ENCODE measurements at places on chromosomes 3 and 15. TPM values are rescaled to one million over a fixed set of nuclear protein-coding genes. Genes with fewer than 3 reads are reported as not detected.
A peak's percentile ranks its signal among the peaks of the same experiment; 100 is the strongest.

Gene GOLGA6L4
- 5.5 TPM for total RNA-seq

- H3K27ac ChIP-seq = no peak overlapping the region
- no peak overlapping the region for H3K4me3 ChIP-seq
- peaks cover 12% of the 10 kb centered on the region for H3K27me3 ChIP-seq
- DNase-seq = no peak
- H3K36me3 ChIP-seq = no peaks in the 10 kb centered on the region
Measured at GRCh38 chr3:132405609-132406299, 11.5 kb upstream of the DNAJC13 start.

GRCh38 chr3:69770219-69770618 is 31.0 kb downstream of the MITF start:
- H3K4me3 ChIP-seq = no peak overlapping the region
- peaks cover 8% of the 10 kb centered on the region for H3K4me1 ChIP-seq
- no peaks in the 10 kb centered on the region for H3K36me3 ChIP-seq
- no peak for DNase-seq

Gene PLA2G4E
- total RNA-seq = not detected

- H3K4me1 ChIP-seq = no peaks in the 10 kb centered on the region
- H3K27ac ChIP-seq = no peak overlapping the region
- H3K4me3 ChIP-seq = no peak overlapping the region
- no peaks in the 10 kb centered on the region for H3K27me3 ChIP-seq
- H3K36me3 ChIP-seq = peaks cover 12% of the 10 kb centered on the region
Measured at GRCh38 chr15:74470631-74471395, 9.9 kb upstream of the UBL7 start.

- peaks cover 7% of the 10 kb centered on the region for H3K4me1 ChIP-seq
- no peaks in the 10 kb centered on the region for H3K27me3 ChIP-seq
- no peak overlapping the region for H3K4me3 ChIP-seq
Measured at GRCh38 chr15:81914734-81915256, 131.0 kb downstream of the MEX3B start.

Gene DAZL
- not detected for total RNA-seq

GRCh38 chr15:99632521-99632920 is 66.7 kb downstream of the MEF2A start:
- no peak overlapping the region for H3K4me3 ChIP-seq
- no peak for DNase-seq
- H3K36me3 ChIP-seq = peaks cover 39% of the 10 kb centered on the region
- H3K4me1 ChIP-seq = peaks cover 29% of the 10 kb centered on the region

GRCh38 chr3:13307041-13307440 is 113.1 kb downstream of the NUP210 start:
- H3K4me3 ChIP-seq = no peak overlapping the region
- H3K27ac ChIP-seq = no peak overlapping the region
- no peaks in the 10 kb centered on the region for H3K27me3 ChIP-seq
- no peak for DNase-seq
- H3K4me1 ChIP-seq = peaks cover 11% of the 10 kb centered on the region

GRCh38 chr15:93819826-93820225 is 411.5 kb upstream of the MCTP2 start:
- peaks cover 9% of the 10 kb centered on the region for H3K27me3 ChIP-seq
- H3K4me1 ChIP-seq = peaks cover 27% of the 10 kb centered on the region
- H3K27ac ChIP-seq = no peak overlapping the region
- H3K36me3 ChIP-seq = no peaks in the 10 kb centered on the region

DNA sequence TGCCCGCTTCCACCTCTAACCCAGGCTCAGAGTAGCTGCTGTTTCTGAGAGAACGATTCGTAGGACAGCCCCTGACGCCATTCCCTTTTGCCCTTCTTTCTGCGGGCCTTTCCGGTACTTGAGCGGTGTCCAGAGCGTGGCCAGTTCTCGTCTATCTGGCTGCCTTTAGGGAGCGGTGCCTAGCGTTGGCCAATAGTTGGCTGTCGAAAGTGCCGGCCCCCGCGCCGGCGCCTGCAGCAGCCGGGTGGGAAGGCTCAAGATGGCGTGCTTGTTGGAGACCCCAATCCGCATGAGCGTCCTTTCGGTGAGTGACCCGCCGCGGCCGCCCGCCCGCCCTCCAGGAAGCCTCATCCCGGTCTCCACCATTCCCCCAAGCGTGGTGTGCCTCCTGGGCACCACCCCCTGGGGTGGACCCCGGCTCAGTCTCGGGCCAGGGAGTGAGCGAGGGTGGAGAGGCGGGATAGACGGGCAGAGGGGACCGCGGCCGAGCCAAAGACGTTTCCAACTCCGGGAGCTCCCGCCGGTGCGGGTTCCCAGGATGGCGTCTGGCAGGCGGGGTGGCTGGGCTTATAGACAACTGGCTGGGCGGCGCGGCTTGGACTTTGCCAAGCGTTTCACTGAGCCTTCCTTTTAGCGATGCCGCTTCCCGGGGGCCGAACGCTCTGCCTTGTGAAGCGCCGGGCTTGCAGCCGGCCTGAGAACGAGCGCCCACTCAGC is at the start of gene ARMC8:
Gene ARMC8, plus strand, starts transcription at position 6 of the 717 bp plus-strand sequence. Its CDS starts 254 bp downstream, at position 260.
- DNase-seq = peak; percentile 77
- peak within 1 kb of the TSS; percentile 98 for H3K27ac ChIP-seq
- H3K4me3 ChIP-seq = peak within 1 kb of the TSS; percentile 98
- H3K36me3 ChIP-seq = peaks cover 17% of the 10 kb centered on the region
- peaks cover 27% of the 10 kb centered on the region for H3K4me1 ChIP-seq

DNA sequence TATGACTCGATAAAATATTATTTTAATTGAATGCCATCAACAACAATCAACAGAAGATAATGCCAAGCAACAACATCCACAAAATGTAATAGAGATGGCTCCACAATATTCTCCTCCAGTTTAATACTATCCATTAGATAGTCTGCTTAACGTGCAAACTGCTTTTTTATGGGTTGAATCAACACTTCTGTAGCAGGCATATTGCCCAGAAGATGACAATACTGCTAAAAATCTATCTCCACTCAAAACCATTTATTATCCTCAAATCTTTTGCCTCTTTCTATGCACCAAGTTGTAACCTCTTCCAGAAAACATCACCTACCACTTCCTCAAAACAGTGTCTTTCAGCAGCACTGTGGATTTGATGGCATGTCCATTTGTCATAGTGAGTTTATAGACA is 295.7 kb upstream of the LMCD1 start:
- no peak overlapping the region for H3K27ac ChIP-seq
- peaks cover 33% of the 10 kb centered on the region for H3K4me1 ChIP-seq
- no peaks in the 10 kb centered on the region for H3K36me3 ChIP-seq

DNA sequence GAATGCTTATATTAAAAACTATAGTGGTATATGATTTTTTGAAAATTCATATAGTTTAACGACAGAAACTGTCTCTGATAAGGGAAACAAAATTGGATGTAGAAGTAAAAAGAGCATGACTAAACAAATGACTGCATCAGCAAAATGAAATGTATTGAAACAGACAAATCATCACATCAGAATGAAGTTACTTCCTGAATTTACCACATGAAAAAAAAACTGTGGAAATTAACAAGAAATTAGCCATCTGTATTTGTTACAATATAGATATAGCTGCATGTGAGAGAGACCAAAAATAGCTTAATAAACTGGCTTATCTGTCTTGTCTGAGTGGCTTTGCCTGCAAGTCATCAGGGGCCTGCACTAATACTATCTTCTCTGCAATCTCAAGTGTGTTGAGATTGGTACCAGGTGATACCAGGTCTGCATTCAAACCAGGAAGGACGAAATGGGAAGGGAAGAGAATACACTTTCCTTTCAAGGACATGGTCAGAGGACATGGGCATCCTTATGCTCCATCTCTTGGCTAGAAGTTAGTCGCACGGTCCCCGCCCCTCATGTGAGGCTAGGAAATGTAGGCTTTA is 388.7 kb downstream of the GRM7 start:
- no peaks in the 10 kb centered on the region for H3K36me3 ChIP-seq
- H3K27ac ChIP-seq = no peak overlapping the region
- DNase-seq = no peak
- H3K4me3 ChIP-seq = no peak overlapping the region
- no peaks in the 10 kb centered on the region for H3K4me1 ChIP-seq
- H3K27me3 ChIP-seq = no peaks in the 10 kb centered on the region

DNA sequence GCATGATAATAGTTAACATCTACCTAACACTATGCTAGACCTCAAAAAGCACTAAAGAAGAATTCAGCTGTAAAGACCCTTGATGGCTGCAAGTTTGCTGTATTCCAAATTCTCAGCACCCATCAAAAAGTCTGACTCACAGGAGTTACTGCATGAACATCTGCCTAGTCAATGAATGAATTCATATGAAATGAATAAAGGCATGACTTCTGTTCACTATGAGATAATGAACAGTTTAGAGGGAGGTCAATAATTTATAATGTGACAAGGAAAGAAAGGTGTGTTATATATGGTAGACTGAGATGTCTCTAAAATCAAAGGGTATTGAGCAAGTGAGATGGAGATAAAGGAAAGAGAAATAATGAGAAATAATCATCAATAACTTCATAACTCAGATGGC is 508.2 kb upstream of the TGFBR2 start:
- peaks cover 9% of the 10 kb centered on the region for H3K4me1 ChIP-seq
- no peaks in the 10 kb centered on the region for H3K27me3 ChIP-seq
- no peak for DNase-seq
- peak overlapping the region; percentile 50 for H3K27ac ChIP-seq
- peak overlapping the region; percentile 5 for H3K4me3 ChIP-seq

GRCh38 chr3:61890167-61890566 is 328.8 kb downstream of the PTPRG start:
- peaks cover 45% of the 10 kb centered on the region for H3K4me1 ChIP-seq
- H3K36me3 ChIP-seq = peaks cover 4% of the 10 kb centered on the region
- H3K27ac ChIP-seq = no peak overlapping the region
- H3K27me3 ChIP-seq = peaks cover 3% of the 10 kb centered on the region
- DNase-seq = no peak
- peak overlapping the region; percentile 13 for H3K4me3 ChIP-seq

Gene CHAC1
- total RNA-seq = 7.8 TPM

DNA sequence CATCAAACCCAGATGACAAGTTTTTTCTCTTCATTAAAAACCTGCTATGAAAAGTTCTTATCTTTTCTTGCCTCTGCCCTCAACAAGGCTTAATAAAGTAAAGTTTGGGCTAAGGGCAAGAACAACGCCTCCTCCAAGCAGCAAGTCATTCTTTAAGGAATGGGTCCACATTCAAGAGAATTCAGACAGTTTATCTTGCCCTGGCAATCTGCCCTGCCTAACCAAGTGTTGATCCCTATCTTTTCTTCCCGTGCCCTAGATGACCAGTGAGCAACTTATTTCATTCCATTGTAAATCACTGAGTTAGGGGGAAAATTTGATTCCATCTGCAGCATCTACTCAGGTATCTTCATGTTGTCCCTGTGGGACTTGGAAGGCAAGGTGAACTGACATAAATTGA is 370.3 kb upstream of the DPPA4 start:
- H3K27ac ChIP-seq = no peak overlapping the region
- no peaks in the 10 kb centered on the region for H3K4me1 ChIP-seq
- no peak for DNase-seq
- H3K4me3 ChIP-seq = no peak overlapping the region
- H3K27me3 ChIP-seq = no peaks in the 10 kb centered on the region
- H3K36me3 ChIP-seq = no peaks in the 10 kb centered on the region

Gene SCN5A
- total RNA-seq = 0.38 TPM

- H3K27me3 ChIP-seq = no peaks in the 10 kb centered on the region
- no peak for DNase-seq
- H3K27ac ChIP-seq = no peak overlapping the region
Measured at GRCh38 chr3:178304758-178305467, 231.3 kb upstream of the KCNMB2 start.

Gene BCL2A1
- total RNA-seq = not detected

DNA sequence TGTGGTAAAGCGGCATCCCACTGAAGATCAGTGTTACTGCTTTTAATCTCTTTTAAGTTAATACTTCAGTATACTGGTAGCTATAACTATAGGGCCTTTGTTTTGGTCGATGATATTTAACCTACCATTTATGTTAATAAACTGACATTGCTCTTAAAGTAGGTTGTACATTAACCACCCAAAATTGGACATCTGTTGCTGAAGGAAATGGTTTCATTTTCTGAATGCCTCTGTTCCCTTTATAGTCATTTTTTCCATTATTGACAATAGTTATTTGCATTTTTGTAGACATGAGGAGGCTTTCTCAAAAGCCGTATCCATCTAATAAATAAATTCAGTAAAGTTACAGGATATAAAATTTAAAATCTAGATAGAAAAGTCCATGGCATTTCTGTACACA is 252.4 kb upstream of the UBE2E1 start:
- no peaks in the 10 kb centered on the region for H3K27me3 ChIP-seq
- DNase-seq = no peak
- no peak overlapping the region for H3K27ac ChIP-seq
- H3K36me3 ChIP-seq = no peaks in the 10 kb centered on the region

- peaks cover 32% of the 10 kb centered on the region for H3K4me1 ChIP-seq
- peak overlapping the region; percentile 91 for H3K27ac ChIP-seq
- no peaks in the 10 kb centered on the region for H3K27me3 ChIP-seq
- no peak for DNase-seq
- H3K4me3 ChIP-seq = peak overlapping the region; percentile 34
- H3K36me3 ChIP-seq = peaks cover 23% of the 10 kb centered on the region
Measured at GRCh38 chr3:134350861-134351311, 23.4 kb downstream of the AMOTL2 start.

Gene NRROS
- 0.68 TPM for total RNA-seq

Gene KNL1
- total RNA-seq = 7.6 TPM

DNA sequence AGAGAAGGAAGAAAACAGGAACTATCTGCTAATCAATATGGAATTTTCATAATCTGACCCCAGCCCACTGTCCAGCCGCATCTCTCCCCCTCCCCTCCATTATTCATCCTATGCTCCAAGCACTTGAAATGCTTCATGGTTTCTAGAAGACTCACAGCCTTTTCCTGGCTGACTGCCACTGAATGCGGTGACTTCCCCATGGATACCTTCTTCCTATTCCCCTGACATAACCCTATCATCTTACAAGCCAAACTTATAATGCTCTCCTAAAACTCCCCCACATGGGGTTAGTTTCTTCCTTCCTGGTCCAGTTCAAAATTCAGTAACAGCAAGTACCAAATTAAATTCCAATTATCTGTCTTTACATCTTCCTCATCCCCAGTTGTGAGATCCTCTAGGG is 31.2 kb upstream of the PTX3 start:
- H3K4me3 ChIP-seq = no peak overlapping the region
- no peaks in the 10 kb centered on the region for H3K4me1 ChIP-seq
- peaks cover 3% of the 10 kb centered on the region for H3K27me3 ChIP-seq
- H3K36me3 ChIP-seq = no peaks in the 10 kb centered on the region
- no peak overlapping the region for H3K27ac ChIP-seq

Gene DUOXA2
- 0.17 TPM for total RNA-seq

Gene RAD51
- 20.5 TPM for total RNA-seq

Gene ARNT2
- 22.4 TPM for total RNA-seq

DNA sequence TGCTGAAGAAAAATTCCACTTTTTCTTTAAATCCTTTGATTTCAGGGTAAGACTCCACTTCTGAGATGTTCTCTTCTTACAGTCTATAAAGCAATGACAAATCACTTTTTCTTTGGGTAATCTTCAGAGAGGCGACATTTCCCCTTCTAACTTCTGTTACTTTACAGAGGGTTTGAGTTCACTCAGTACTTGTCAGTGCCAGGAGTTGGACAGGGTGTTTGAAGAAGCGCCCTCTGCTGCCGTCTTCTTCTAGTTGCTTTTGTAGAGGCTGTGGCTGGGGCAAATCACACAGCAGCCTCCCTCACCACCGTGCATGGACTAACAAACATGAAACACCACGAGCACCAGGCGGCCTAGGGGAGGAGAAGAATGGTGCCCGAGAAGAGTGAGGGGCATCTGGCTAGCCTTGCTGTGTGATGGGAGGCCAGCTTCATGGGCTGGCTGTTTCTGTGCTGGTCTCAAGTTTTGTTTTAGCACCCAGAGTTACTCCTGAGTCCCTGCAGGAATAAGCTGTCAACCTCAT is at the start of gene CD80:
Gene CD80, minus strand, starts transcription at position 174 of the 523 bp plus-strand sequence. CDS start 1,886 bp downstream, outside the sequence.
- H3K27me3 ChIP-seq = peaks cover 4% of the 10 kb centered on the region
- no peak within 1 kb of the TSS for H3K4me3 ChIP-seq
- no peaks in the 10 kb centered on the region for H3K36me3 ChIP-seq
- no peak within 1 kb of the TSS for H3K27ac ChIP-seq
- H3K4me1 ChIP-seq = no peaks in the 10 kb centered on the region

GRCh38 chr3:177615015-177615414 is 417.7 kb upstream of the TBL1XR1 start:
- no peak overlapping the region for H3K27ac ChIP-seq
- H3K36me3 ChIP-seq = no peaks in the 10 kb centered on the region
- H3K27me3 ChIP-seq = no peaks in the 10 kb centered on the region
- no peak for DNase-seq
- no peak overlapping the region for H3K4me3 ChIP-seq

All from type B pancreatic cell (in vitro differentiated cells).